ENCODE measurements at places on chromosomes 5 and 9.
A peak's percentile ranks its signal among the peaks of the same experiment; 100 is the strongest.

DNA sequence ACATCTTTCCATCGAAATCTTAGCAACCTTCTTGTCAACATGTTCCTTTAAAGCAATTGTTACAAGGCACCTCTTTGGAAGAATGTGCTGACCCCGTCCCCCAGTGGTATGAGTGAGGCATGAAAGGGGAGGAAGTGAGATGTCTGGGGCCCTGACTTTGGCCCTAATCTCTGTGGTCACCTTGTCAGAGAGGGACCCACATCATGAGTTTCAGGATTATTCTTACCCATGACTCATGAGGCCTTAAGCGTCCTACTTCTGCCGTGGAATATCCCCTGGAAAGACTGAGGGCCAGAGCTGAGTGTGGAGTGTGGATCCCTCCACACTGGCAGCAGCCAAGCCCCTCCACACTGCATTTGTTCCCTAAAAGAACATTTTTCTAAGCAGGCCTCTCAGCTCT is 81.2 kb downstream of the FSTL4 start:
- DNase-seq, result no peak

- DNase-seq, result no peak
These were observed 67.2 kb downstream of the CAMSAP1 start for GRCh38 chr9:135840107-135840506.

- DNase-seq, result no peak
These were observed 155.3 kb upstream of the ANKRD55 start for GRCh38 chr5:56388229-56388985.

DNA sequence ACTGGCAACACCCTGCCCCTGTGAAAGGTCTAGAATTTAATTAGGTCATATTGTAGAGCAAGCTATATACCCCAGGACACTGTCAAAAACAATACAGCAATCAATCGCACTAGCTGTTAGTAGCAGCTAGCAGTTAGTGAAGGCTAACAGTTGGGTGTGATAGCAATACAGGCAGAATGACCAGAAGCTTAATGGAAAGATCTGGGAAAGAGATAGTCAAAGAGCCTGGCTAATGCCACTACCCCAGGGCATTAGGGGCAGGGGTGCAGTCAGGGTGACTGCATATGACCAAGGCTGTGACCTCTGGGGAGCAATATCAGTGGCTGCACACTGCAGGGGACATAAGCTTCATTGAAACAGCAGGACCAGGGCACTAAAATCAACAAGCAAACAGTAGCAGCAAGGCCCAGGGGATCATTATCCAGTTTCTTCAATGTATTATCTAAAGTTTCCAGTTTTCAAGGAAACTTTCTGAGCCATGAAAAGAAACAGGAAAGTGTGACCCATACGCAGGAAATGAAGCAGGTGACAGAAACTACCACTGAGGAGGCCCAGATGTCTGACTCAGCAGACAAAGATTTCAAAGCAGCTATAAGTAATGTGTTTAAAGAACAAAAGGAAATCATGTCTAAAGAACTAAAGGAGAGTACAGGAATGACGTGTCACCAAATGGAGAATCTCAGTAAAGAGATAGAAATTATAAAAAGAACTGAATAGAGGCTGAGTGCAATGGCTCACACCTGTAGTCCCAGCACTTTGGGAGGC is 82.4 kb downstream of the ZNF354C start:
- no peak for DNase-seq

- peak; percentile 67 for DNase-seq
These were observed 640.0 kb downstream of the RAB3C start for GRCh38 chr5:59222687-59223511.
